ENCODE measurements at places on chromosomes 1 and 21.
A peak's percentile ranks its signal among the peaks of the same experiment; 100 is the strongest.

GRCh38 chr1:150152772-150153456, 3.2 kb downstream of the PLEKHO1 start:
- DNase-seq, result no peak

DNA sequence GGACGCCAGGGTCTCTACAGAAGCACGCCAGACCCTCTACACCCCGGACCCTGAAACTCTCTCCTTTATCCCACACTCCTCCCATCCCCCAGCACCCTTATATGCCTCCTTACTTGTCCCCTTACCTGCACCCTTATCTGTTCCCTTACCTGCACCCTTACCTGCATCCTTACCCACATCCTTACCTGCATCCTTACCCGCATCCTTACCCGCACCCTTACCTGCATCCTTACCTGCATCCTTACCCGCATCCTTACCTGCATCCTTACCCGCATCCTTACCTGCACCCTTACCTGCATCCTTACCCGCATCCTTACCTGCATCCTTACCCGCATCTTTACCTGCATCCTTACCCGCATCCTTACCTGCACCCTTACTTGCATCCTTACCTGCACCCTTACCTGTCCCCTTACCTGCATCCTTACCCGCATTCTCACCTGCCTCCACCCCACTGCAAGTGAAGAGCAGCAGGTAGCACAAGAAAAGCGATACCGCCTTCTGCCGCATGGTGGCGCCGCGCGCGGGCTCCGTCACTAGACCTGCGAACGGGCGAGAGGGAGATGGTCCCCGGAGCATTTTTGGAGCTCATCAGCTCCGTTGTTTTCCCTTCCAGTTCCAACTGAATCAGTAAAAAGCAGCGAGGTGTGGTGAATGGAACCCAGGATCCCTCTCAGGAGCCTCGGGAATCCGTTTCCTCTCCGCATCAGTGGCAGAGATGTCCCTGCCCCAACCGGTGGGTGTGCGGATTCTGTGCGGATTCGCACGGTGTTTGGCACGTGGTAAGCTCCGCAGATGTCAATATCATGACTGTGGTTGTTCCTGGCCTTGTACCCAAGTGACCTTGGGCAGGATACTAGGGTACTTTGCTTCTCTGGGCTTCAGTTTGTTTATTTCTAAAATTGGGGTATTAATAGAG, 2.9 kb downstream of the IFI6 start:
- peak; percentile 51 for DNase-seq

DNA sequence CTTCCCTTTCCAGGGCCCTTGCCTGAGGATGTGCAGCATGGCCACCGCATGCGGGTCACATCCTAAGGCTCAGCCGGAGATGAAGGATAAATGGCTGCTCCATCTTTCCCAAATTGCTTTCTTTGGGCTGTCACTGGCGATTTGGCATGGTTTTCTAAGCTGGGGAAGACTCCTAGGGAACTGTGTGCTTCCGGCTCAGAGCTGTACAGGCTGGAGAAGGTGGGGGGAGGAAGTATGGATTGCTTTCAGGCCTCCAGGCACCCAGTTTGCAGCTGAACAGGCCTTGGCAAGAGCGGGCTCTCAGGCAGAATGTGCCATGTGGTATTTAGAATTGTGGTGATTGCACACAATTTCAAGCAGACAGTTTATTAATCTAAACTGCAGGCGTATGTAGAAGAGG, 48.9 kb downstream of the TMEM53 start:
- DNase-seq, result no peak

DNA sequence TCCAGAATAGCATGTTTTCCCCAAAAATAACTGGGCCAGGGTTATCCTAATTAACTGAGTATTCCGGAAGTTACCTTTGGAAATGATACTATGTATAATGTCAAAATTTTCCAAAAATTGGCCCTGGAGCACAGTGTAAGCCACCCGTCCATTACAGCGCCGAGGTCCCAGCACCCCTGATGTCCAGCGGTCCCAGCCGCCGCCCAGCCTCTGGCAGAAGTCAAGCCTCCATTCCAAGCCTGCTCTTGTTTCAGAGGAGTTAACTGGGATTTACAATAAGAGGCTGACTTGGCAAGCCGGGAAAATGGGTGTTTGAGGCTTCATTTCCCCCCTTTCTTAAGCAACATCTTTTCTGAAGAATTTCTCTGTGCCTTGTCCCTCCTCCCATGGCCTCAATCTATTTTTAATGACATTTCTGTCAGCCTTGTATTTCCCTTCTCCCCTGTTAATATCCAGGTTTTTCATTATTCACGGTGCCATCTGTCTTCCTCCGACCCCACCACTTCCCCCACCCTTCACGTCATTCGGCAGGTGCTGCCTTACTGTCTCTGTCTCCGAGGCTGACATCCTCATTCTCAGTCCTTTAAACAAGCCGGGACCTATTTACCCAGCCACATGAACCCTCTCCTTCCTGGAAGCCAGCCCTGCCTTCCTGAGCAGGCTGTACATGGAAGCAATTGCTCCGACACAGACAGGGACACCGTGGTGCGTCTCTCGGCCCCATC, 490.9 kb downstream of the NPHP4 start:
- no peak for DNase-seq

- DNase-seq, result peak; percentile 52
Observed at GRCh38 chr1:109762821-109763645, 690 bp downstream of the EPS8L3 start.

Measured in GDM1 (cell line).